A549 treated with Hydrocortisone at 1 μM for 4 hours (cell line): ENCODE measurements at places on chromosomes 6 and 20. TPM values are rescaled to one million over a fixed set of nuclear protein-coding genes. Genes with fewer than 3 reads are reported as not detected.

SLC44A4 gene
- total RNA-seq, result 0.03 to 0.14 TPM (median 0.06 TPM) in 4 of 5 replicates, not detected in the other

PRDM13 gene
- total RNA-seq, result 0.71 to 1.1 TPM (median 0.83 TPM) in 5 replicates

SNAI1 gene
- total RNA-seq, result 8.0 to 13.1 TPM (median 11.1 TPM) in 5 replicates

SMIM13 gene
- 12.7 to 17.0 TPM (median 15.7 TPM) in 5 replicates for total RNA-seq

DYNLT1 gene
- 112 to 115 TPM (median 113 TPM) in 5 replicates for total RNA-seq

TRDN gene
- not detected in 5 replicates for total RNA-seq

TTI1 gene
- 21.0 to 25.0 TPM (median 22.3 TPM) in 5 replicates for total RNA-seq

TFAP2D gene
- not detected in 5 replicates for total RNA-seq

ATP6V1G2 gene
- total RNA-seq, result 0.46 to 0.93 TPM (median 0.67 TPM) in 5 replicates

NUDT3 gene
- total RNA-seq, result 5.6 to 8.8 TPM (median 6.1 TPM) in 5 replicates

BMP2 gene
- 0.30 to 0.43 TPM (median 0.32 TPM) in 5 replicates for total RNA-seq

STMND1 gene
- total RNA-seq, result not detected in 5 replicates

MAS1 gene
- not detected in 5 replicates for total RNA-seq

PROCR gene
- 105 to 147 TPM (median 140 TPM) in 5 replicates for total RNA-seq

REM1 gene
- 0.67 to 0.99 TPM (median 0.78 TPM) in 5 replicates for total RNA-seq

C20orf202 gene
- 0.07 TPM in 1 of 5 replicates, not detected in the others for total RNA-seq

MED23 gene
- 6.2 to 9.0 TPM (median 6.6 TPM) in 5 replicates for total RNA-seq

SLC22A1 gene
- total RNA-seq, result 1.4 to 2.2 TPM (median 2.0 TPM) in 5 replicates

ULBP2 gene
- 3.2 to 4.0 TPM (median 3.6 TPM) in 5 replicates for total RNA-seq

EHMT2 gene
- total RNA-seq, result 25.1 to 29.7 TPM (median 26.0 TPM) in 5 replicates

SFTA2 gene
- total RNA-seq, result not detected in 5 replicates

SLC17A2 gene
- total RNA-seq, result not detected in 5 replicates

CGA gene
- 0.24 to 0.59 TPM (median 0.39 TPM) in 5 replicates for total RNA-seq

GUCA1A gene
- not detected in 5 replicates for total RNA-seq

LSM14B gene
- total RNA-seq, result 24.6 to 26.7 TPM (median 24.9 TPM) in 5 replicates

MLIP gene
- not detected in 5 replicates for total RNA-seq
